ENCODE measurements at places on chromosomes 7 and 10. TPM values are rescaled to one million over a fixed set of nuclear protein-coding genes. Genes with fewer than 3 reads are reported as not detected.

DNA sequence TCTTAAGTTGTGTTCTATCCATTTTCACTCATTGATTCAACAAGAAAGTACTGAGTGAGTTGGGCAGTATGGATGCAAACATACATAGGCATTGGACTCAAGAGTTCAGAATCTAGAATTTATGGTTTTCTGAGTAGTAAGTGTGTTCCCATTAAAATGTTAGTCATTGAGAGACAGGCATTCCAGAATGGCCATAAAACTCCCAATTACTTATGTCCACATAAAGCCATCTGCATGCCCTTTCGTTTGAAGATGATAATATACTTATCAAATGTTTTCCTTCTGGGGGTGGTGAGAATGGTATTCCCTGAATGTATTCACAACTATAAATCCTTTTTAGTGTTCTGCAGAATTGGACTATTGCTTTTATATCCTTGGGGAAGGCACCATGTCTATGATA lies 131.6 kb downstream of the CD36 start:
- no peak for DNase-seq

Gene RNF32
- total RNA-seq: not detected

DNA sequence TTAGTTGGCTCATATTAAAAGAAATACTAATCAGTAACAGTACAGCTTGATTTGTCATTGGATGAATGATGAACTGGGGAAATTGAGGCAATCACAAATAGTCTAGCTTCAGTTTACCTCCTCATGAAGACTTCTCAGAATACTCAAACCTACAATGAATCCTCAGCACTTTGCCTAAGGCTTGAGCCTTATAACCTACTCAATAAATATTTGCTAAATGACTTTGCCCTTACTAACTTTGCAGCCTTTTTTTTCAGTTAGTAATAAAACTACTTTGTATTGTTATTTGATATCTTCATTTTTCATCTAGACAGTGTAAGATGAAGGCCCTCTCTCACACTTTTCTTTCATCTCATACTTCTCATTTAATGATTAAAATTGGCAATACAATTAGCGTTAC lies 1162.5 kb upstream of the C7orf33 start:
- no peak for DNase-seq

DNA sequence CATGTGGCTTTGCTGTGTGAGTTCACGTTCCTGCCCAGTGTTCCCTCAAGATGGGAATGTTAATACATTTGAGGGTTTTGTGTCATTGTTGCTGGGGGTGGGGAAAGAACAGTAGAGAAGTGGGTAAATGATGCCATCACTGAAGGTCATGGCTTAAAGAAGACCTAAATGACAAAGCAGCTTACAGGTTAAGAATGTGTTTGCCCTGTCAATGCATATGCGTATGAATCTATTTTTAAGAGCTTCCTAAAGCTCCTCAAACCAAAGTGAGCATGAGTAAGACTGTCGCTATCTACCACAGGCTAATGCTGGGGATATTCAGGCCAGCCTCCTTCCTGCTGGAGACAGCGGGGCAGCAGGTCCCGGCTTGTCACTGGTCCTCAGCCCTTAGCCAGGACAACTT lies 162.9 kb downstream of the CREB5 start:
- no peak for DNase-seq

GRCh38 chr10:4672201-4672600 lies 153.8 kb upstream of the AKR1E2 start:
- DNase-seq: no peak

- DNase-seq: no peak
These were observed 139.0 kb downstream of the DOCK4 start for GRCh38 chr7:112067200-112067599.

DNA sequence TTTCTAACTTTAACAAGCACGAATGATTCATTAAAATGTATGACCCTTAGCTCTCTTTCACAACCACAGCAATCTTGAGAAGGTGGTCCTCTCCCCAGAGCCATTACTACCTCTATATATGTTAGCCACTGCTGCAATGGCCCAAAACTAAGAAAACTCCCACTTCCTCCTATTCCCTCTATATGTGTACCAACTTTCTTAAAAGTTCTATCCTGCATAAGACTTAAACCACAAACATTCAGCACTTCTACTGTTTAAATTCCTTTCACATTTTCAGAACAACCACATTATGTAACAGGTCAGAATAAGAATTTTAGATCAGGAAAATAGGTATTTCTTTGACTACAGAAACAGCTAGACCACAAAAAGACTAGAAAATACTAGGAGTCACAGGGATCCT lies 36.2 kb downstream of the WASL start:
- DNase-seq: no peak

DNA sequence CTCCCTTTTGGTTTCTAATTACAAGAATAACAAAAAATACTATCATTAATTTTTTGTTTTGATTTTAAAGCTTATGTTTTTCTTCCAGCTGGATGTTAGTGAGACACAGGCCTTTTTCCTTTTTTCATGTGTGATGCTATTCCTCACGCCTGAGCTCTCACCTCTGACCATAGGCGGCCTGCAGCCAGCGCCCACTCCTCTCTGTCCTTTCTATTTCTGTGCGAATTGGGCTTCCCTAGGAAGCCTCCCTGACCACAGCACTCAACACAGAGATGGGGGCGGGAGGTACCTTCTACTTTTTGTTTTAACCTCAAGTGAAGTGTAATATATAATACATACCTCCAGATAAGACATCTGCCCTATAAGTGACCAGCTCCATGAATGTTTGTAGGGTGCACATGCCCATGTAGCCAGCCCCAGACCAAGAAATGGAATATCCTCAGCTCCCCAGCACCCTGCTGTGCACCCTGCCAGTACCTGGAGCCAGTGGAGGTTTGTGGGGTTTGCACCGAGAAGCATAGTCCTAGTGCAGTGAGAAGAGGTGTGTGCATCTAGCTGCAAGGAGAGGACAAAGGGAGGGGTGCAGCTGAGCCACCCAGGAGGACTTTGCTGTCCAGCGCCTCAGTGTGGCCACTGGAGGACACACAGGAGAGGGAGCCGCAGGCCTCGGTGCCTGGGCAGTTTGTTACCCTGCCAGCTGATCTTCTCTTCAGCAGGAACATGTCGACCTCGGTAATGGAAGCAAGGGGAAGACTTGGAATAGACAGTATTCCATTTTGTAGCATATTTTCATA lies 38.5 kb downstream of the BNIP3 start:
- no peak for DNase-seq

- no peak for DNase-seq
These were observed 5.6 kb downstream of the POR start for GRCh38 chr7:75920431-75921161.

Gene HPSE2
- total RNA-seq: 0.47 TPM

Gene ANXA8
- 61.8 TPM for total RNA-seq

- no peak for DNase-seq
These were observed 33.1 kb downstream of the ZMIZ1 start for GRCh38 chr10:79101560-79102497.

Gene RAB19
- total RNA-seq: not detected

Gene DDC
- 0.79 TPM for total RNA-seq

- no peak for DNase-seq
These were observed 24.9 kb upstream of the PANK1 start for GRCh38 chr10:89669985-89670384.

GRCh38 chr7:150969475-150969874 lies 8.6 kb downstream of the KCNH2 start:
- DNase-seq: no peak

DNA sequence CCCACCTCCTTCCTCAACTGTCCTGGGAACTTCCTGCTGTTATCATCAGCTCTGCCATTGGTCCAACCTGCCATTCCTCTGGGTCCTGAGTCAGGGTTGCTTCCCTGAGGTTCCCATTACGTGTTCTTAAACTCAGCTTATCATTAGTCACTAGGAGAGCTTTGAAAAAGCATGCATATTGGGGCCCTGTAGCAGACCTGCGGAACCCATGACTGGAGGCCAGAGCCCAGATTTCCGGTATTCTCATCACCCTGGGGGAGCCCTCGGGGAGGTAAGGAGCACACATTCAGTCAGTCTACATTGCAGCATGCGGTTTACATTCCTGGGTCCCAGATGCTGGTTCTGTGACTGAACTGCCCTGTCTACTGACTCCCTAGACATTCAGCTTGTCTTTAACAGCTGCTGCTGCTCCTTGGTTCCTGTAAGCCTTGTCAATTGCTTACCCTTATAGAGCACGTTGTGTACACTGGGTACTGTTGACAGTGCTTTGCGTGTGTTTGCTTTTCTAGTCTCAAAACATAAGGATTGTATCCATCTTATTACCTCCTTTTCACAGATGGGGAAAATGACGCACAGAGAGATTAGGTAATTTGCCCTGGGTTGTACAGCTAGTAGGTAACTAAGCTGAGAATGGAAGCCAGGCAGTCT lies 12.8 kb downstream of the CDHR3 start:
- no peak for DNase-seq

DNA sequence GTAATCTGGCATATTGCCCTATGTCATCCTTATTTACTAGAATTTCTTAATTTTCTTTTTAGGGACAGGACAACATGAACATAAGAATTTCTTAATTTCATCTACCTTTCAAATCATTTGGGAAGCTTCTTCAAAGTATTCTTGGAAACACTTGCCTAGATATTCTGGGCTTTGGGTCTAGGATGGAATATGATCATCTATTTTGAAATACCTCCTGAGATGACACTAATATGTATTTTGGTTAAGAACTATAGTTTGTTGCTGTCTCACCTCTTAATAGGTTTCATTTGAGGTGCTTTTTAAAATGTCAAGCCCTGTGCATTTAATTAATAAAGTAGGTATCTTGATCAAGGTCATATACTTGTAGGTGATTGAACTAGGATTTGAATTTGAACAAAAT lies 49.1 kb downstream of the SEPTIN7 start:
- DNase-seq: no peak

Gene PAPOLB
- total RNA-seq: 0.12 TPM

Gene SEMA4G
- 1.4 TPM for total RNA-seq

GRCh38 chr10:60008816-60009215 lies 102.5 kb upstream of the CCDC6 start:
- DNase-seq: no peak

DNA sequence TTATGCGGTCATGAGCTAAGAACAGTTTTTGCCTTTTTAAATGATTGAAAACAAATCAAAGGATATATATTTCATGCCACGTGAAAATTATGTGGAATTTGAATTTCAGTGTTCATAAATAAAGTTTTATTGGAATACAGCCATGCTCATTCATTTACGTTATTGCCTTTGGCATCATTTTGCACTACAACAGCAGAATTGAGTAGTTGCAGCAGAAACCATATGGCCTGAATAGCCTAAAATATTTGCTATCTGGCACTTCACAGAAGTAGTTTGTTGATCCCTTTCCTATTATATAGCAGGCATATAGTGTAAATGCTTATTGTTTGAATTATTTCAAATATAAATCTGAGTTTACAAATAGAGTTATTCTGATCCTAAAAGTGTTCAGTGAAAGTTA lies 59.7 kb downstream of the AUTS2 start:
- no peak for DNase-seq

DNA sequence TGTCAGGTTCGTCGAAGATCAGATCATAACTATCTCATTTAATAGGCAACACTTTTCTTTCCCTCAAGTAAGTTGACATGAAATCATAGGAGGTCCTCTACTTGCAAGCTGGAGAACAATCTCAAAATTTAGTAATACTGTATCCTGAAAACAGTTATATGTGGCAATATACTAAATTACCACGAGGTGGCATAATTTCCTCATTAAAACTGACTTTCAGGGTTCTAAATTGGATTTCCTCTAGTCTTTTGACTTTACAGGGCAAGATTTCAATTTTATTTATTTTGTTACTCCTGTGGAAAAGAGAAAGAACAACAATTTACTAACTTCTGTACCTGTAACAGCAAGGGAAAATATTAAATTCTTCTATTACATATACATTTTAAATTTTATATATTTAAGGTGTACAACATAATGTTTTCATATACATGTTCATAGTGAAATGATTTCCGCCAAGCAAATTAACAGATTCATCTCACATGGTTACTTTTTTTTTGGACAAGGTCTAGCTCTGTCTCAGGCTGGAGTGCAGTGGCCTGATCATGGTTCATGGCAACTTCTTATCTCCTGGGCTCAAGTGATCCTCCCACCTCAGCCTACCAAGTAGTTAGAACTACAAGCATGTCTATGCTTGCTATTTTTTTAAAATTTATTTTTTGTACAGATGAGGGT lies 53.4 kb upstream of the CYP2C18 start:
- DNase-seq: no peak

Gene PON1
- not detected for total RNA-seq

- no peak for DNase-seq
These were observed 212.2 kb downstream of the CHRM2 start for GRCh38 chr7:137080516-137081203.

Gene CDNF
- total RNA-seq: 1.6 TPM

- DNase-seq: peak; percentile 16
These were observed 38.1 kb downstream of the RASGEF1A start for GRCh38 chr10:43228783-43229207.

Gene PLEKHS1
- not detected for total RNA-seq

Gene NKX2-3
- 15.4 TPM for total RNA-seq

- no peak for DNase-seq
These were observed 97.9 kb downstream of the TMEM168 start for GRCh38 chr7:112692333-112692732.

- no peak for DNase-seq
These were observed 359.6 kb upstream of the MEOX2 start for GRCh38 chr7:16046041-16046440.

Gene AKR1D1
- total RNA-seq: not detected

GRCh38 chr7:37062560-37062859 lies 338.2 kb upstream of the AOAH start:
- DNase-seq: no peak

DNA sequence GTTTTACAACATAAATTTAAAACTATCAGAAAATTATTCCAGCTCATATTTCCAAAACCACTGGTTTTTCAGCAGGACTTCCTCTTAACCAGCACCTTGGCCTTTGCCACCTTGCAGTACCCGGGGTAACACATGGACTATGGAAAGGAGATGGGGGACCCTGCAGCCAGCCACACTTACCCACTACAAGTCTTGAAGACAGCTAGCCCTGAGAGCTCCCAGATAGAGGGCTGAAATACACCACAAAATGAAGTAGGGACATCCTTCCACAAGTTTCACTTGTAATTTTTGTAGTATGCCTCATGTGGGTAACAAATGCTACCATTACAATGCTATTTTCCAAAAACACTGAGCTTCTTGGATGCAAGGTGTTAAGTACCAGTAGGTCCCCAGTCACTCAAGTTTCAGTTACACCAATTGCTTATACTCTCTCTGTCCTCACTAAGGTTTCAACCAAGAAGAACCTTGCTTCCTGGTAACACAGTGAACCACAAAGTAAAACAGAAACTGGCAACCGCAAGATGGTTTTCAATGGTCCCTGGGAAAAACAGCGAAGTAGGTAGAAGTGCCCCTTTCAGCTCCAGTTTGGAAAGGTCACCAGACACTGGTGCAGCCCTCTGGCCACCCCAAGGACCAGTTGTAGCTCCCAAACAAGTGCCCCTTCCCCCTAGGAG lies 110.9 kb downstream of the SGMS1 start:
- no peak for DNase-seq

All from omental fat pad (tissue), 4 donors.